ENCODE measurements at places on chromosomes 1 and 21.

GRCh38 chr1:83583351-83584014 lies 415.4 kb downstream of the TTLL7 start:
- no peak for DNase-seq

- DNase-seq: no peak
Observed at GRCh38 chr1:15262706-15263105, 15.7 kb downstream of the FHAD1 start.

DNA sequence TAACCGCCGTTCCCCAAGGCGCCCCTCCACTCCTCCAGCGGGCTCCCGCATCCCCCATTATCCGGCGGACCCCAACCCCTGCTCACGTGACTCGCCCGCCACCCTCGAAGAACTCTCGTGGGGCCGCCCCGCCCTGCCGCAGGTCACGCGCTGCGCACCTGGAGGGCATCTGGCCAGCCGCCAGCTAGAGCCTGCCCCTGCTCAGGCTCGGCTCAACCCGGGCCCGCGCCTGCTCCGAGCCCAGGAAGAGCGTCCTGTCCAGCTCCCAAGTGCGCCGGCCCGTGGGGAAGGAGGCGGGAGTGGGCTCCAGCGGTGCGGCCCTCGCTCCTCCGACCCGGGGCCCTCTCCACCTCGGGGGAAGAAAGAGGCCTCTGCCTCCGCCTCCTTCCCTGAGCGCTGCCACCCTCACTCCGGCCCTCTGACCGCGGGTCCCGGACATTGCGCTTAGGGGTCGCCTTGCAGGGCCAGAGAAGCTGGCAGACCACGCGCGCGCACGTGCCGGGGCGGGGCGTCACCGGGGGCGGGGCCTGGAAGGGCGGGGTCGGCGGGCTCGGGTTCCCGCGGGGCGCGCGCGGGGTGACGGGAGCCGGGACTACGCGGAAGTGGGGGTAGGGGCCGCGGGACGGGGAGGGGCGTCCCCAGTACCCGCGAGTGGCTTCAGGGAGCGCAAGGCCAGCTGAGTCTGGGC lies 28.4 kb downstream of the HMGN2 start:
- peak; percentile 96 for DNase-seq

DNA sequence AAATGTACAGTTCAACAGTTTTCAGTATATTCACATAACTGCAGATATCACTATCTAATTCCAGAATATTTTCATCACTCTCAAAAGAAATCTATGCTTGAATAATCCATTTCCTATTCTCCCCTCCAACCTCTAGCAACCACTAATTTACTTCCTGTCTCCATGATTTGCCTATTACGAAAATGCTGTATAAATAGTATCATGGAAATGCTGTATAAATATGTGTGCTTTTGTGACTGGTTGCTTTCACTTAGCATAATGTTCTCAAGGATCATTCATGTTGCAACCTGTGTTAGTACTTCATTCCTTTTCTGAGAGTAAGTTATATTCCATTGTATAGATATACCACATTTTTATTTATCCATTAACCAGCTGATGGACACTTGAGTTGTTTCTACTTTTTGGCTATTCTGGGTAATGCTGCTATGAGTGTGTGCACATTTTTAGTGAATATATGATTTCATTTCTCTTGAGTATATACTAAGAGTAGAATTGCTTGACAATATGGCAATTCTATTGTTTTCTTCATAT lies 115.6 kb downstream of the TNFSF18 start:
- DNase-seq: no peak

- no peak for DNase-seq
Observed at GRCh38 chr1:31981456-31981839, 32.2 kb upstream of the KHDRBS1 start.

DNA sequence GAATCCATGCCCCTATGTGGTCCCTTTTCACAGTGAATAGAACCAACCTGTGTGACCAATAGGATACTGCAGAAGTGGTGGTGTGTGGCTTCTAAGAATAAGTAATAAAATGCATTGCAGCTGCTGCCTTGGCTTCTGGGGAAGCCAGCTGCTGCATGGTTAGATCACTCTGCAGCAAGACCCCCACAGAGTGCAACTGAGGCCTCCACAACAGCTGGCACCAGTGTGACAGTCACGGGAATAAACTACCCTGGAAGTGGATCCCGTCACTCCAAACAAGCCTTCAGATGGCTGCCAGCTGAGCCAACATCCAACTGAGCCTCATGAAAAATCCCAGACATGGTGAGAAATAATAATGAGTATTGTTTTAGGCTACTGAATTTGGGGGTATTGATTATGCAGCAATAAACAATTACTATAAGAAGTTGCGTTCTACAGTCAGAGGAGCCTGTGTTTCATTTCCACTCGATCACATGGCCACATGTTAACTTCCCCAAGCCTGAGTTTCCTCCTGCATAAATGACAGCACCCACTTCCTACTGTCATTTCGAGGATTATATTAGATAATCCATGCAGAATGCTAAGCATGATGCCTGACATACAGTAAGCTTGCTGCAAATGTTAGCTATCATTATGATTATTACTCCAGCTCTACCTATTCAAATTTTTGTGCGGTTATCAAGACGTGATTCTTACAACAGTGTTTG lies 20.8 kb upstream of the COG2 start:
- DNase-seq: no peak

DNA sequence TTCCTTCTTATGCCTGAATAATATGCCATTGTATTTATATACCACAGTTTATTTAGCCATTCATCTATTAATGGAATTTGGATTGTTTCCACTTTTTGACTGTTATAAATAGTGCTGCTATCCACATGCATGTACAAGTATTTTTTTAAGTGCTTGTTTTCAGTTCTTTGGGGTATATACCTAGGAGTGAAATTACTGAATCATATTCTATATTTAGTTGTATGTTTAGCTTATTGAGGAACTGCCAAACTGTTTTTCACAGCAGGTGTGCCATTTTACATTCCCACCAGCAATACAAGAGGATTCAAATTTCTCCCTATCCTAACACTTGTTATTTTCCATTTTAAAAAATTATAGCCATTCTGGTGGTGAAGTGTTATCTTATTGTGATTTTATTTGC lies 7.6 kb upstream of the HJV start:
- DNase-seq: no peak

DNA sequence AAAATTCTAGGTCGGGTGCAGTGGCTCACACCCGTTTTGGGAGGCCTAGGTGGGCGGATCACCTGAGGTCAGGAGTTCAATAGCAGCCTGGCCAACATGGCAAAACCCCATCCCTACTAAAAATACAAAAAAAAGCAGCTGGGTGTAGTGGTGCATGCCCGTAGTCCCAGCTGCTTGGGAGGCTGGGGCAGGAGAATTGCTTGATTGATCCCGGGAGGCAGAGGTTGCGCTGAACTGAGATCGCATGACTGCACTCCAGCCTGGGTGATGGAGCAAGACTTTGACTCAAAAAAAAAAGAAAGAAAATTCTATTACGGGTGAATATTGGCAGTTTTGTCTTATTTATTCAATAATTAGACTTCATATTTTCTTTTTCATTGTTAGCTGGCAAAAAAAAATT lies 62.1 kb downstream of the SNX7 start:
- no peak for DNase-seq

GRCh38 chr1:74530892-74531291 lies 18.5 kb upstream of the LRRC53 start:
- no peak for DNase-seq

- no peak for DNase-seq
Observed at GRCh38 chr1:31596737-31597097, 20.4 kb downstream of the TINAGL1 start.

GRCh38 chr1:181100015-181100905 lies 11.8 kb downstream of the IER5 start:
- no peak for DNase-seq

DNA sequence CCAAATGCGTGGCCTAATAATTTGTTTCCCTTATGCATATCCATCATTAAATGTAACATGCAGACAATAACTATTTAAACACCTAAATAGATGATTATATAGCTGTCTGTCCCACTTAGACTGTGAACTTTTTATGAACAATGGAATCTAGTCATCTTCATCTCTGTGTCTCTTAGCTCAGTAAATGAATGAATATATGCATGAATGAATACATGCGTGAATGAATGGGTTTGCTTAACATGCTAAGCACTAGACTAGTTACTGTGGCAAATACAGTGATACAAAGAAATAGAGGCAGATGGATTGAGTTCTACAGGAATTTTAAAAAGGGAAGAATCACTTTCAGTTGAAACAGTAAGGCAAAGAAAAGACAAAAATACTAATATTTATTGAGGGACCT lies 232.0 kb downstream of the FGGY start:
- no peak for DNase-seq

GRCh38 chr1:14113841-14114567 lies 414.0 kb downstream of the PRDM2 start:
- no peak for DNase-seq

- DNase-seq: no peak
Observed at GRCh38 chr1:91400133-91400725, 4.4 kb downstream of the HFM1 start.

DNA sequence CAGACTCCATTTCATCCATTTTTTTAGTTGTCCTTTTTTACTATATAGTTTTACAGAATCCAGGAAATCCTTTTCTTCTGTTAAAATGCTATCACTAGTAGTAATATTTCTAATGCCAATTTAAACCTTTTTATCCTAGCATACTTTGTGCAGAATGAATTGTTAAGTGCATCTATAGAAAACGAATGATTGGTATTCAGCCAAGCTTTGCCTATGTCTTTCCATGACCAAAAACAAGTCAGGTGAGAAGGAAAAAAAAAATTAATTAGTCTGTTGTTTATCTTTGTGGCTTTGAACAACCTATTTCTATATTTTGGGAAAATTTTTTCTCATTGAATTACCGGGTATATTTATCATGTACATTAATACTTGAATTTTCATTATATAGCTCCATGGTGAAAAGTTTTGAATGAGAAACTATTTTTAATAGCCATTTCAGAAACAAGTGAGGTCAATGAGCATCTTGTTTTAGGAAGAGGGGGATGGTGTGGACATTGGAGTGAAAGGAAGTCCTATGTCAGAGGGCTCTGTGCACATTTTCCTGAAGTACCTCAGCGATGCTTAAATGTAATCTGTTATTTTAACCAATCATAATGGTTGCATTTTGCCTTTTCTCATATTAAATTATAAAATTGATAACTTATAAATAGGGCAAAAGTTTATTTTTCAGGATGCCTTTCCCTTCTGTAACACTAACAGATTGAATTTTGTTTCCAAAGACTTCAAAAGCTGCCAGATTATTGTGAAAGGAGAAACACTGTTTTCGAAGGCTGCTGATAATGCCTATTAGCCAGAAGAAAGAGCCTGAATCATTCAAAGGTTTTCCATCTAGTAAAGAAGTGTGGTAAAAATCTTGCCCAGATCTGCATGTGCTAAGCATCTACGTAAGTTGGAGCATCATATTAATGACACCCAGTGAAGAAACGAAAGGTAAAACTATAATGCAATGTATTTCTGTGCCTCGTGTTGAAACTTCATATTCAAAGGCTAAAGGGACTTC lies 73.8 kb upstream of the S1PR1 start:
- DNase-seq: no peak

- DNase-seq: no peak
Observed at GRCh38 chr1:204634260-204634910, 51.2 kb downstream of the LRRN2 start.

- no peak for DNase-seq
Observed at GRCh38 chr1:230016159-230016558, 50.9 kb upstream of the GALNT2 start.

- no peak for DNase-seq
Observed at GRCh38 chr1:200028586-200029034, 1.1 kb downstream of the NR5A2 start.

DNA sequence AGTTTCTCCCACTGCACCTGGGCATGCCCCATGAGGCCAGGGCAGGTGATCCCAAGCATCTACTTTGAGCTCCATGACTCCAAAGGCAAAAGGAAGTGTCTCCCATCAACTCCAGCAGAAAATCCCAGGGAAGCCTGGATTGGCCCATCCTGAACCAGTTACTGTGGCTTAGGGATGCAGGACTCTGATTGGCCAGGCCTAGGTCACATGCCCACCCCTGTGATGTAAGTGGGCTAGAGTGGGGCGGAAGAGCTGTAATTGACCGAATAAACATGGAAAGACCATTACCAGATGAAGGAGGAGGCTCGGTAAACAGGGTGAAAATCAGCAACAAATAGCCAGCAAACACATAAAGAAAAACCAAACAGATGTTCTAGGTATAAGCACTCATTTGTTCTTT lies 45.2 kb downstream of the MATN1 start:
- no peak for DNase-seq

DNA sequence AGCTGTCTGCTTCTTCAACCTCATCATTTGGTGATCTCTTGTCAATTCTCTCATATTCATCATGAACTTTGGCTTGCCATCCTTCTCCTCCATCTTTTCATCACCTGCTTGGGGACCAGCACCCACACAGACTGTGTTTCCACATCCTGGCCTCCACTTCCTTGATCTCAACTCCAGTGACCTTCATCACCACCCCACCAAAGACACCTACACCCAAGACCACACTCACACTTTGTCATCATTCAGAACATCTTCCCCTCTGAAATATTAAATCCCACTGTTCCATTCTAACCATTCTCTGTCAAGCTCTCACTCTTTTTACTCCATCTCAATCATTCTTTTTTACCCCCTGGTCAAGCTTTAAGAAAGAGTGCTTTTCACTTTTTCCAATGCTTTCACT lies 115.5 kb upstream of the VAV3 start:
- no peak for DNase-seq

- DNase-seq: no peak
Observed at GRCh38 chr1:46642115-46642680, 25.6 kb upstream of the MOB3C start.

GRCh38 chr1:13802782-13803545 lies 103.0 kb downstream of the PRDM2 start:
- no peak for DNase-seq

DNA sequence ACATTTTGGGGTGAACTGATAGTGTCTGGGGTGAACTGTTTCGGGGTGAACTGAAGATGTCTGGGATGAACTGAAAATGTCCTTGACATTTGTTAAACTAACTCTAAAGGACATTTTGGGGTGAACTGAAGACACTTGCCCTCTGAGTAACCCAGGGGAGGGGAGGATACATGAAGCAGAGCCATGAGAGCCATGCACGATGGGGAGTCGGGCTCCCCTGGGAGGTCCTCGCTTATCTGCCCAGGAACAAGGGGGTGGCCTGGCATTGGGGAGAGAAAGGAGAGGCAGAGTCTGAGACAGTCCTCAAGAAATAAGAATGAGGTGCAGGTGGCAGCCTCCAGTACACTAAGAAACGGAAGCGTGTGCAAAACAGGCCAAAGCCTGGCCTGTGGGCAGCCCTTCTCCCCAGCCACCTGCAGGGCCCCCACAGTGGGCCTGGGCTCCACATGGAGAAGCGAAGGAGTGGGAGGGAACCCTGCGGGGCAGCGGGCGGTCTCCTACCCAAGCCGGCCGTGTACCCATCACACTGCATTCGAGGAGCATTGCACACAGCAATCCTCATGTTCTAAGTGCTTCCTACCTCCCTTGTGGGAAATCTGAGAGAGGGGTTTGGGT lies 24.2 kb downstream of the RSPH1 start:
- DNase-seq: no peak

Data from stimulated activated effector memory CD8-positive, alpha-beta T cell treated with anti-CD3 and anti-CD28 coated beads, Interleukin-12 subunit alpha, Interleukin-12 subunit beta, amount 100 ng/mL, for 72 hours (primary cell).